Stimulated activated CD8-positive, alpha-beta memory T cell treated with anti-CD3 and anti-CD28 coated beads, Interleukin-15, amount 100 ng/mL, for 4 hours (primary cell): ENCODE measurements at places on chromosomes 5 and 9.

DNA sequence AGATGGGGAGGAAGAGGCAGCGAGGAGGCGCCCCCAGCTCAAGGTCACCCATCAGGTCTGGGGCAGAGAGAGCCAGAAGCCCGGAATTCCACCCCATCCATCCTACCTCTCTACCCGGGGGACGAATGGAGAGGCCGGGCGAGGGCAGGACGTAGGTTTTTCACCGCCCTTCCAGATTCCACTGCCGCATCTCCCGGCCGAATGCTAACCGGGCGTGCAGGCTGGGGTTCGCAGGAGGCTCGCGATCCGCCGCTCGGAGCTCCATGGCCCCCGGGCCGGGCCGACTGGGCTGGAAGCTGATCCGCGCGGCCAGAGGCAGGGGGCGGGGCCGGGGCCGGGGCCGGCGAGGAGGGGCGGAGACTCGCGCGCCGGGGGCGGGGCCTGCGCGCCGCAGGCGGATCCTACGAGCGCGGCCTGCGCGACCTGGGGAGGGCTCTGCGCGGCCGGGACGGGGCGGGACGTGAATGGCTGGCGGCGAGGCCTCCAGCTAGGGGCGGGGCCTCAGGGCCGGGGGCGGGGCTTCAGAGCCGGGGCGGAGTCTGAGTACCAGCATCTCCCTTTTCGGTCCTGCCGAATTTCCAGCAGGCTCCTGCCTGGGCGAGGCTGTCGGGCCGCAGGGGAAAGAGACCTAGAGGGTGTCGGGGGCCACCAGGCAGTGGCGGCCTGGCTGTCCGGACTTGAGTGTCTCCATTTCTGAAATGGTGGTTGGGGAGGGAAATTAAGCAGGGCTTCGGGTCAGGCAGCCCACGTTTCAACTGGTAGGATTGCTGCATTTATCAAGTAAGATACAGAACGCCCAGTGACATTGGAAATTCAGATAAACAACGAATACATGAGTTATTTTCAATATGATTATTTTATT lies at the start of gene ST6GALNAC4:
Gene ST6GALNAC4, minus strand, starts transcription at position 322 of the 862 bp plus-strand sequence. CDS start 622 bp downstream, outside the sequence.
- DNase-seq: peak; percentile 89

GRCh38 chr9:22913026-22913425 lies 466.4 kb downstream of the DMRTA1 start:
- no peak for DNase-seq

DNA sequence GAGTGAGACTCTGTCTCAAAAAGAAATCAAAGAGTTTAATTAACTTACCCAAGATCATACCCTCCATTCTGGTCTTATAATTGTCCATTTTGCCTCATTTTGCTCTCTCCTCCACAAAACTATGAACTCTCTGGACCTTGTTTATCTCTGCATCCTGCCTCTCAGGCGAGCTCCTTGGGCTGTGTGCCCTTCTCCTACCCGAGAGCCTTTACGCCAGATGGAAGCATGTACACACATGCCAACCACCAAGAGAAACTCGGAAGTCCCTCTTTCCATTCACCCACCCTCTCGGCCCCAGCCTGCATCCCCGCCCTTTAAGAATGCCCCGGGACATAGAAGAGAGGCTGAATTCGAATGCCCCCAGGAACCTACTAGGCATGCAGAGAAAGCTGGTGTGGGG lies 25.9 kb downstream of the CPLX2 start:
- no peak for DNase-seq

DNA sequence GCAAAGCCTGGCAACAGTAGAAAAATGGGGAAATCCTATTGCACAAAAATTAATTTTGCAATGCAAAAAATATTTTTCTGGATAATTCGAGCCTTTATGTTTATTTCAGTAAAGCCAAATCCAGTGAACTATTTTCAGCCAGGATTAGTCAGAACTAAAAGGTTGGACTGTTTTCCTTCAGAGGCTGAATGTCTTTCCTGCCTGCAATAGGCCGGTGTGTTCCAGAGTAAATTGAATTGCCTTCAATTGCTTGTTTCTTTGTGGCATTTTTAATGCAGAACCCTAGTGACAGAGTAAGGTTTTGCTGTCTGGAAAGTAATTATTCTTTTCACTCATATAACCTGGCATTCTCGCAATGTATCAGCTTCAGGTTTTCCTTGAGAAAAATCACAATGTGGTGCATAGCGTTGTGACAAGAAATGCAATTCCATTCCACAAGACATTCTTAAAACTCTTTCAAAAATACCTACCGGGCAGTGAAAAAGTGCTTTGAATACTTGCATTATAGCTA lies 183.7 kb downstream of the GLIS3 start:
- DNase-seq: no peak

GRCh38 chr9:90658783-90659182 lies 16.2 kb upstream of the DIRAS2 start:
- no peak for DNase-seq

- no peak for DNase-seq
These were observed 338.2 kb downstream of the NFIB start for GRCh38 chr9:13975611-13976290.

GRCh38 chr9:97889941-97890887 lies 32.1 kb downstream of the TRMO start:
- DNase-seq: no peak

DNA sequence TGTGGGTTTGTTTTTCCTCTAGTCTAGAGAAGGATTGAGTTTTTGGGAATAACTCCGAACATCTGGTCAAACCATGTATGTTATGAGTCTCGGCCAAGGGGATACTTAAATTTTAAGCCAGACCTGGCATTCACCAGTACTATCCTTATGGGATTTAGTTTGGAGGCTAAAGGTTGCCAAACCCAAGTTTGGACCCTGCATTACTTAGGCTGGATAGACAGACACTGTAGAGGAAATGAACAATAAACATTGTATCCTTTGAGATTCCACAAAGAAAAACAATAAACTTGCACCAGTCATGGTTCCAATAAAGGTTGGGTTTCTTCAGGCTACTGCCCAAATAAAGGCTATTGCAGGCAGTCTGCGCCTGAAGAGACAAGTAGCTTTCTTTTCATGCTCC lies 296.7 kb upstream of the MEF2C start:
- no peak for DNase-seq

- no peak for DNase-seq
These were observed 51.1 kb downstream of the CPLANE1 start for GRCh38 chr5:37198061-37198460.

- no peak for DNase-seq
These were observed 25.0 kb downstream of the LMNB1 start for GRCh38 chr5:126801992-126802294.

DNA sequence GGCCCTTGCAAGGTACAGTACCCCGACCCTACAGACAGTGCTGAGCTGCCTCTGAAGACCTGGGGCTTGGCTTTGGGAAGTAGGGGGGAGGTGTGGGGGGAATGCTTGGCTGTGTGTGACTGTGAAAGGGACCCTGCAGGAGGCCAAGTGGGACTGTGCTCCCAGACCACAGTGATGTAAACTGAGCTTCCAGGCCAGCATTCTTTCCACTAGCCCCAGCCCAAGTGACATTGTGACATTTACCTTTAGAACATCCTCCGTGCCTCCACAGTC lies 31.2 kb downstream of the HMCN2 start:
- no peak for DNase-seq

GRCh38 chr9:28073270-28073669 lies 500.0 kb upstream of the C9orf72 start:
- no peak for DNase-seq

DNA sequence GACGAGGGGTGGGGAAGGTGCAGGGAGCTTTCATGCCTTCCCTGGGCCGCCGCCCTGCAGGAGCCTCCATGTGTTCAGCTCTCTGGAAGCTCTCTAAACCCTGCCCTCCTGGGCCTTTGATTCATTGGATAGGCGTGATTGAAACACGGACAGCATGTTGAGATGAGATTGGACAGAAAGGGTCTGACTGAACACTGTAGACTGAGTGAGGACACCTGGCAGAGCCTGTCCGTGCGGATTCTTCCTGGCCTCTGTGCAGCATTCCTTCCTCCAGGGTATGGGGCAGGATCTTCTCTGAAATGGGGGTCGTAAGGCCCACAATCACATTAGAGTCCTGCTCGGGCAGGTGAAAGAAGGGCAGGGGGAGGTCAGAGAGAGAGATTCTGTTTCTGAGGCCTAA lies 12.8 kb downstream of the RPL12 start:
- no peak for DNase-seq

- DNase-seq: no peak
These were observed 138.4 kb downstream of the KCTD16 start for GRCh38 chr5:144308906-144309670.

GRCh38 chr5:38347040-38347763 lies 88.8 kb downstream of the EGFLAM start:
- DNase-seq: no peak

GRCh38 chr9:99211746-99212145 lies 10.0 kb downstream of the ALG2 start:
- no peak for DNase-seq

GRCh38 chr5:157568222-157568621 lies 7.4 kb downstream of the ADAM19 start:
- no peak for DNase-seq

DNA sequence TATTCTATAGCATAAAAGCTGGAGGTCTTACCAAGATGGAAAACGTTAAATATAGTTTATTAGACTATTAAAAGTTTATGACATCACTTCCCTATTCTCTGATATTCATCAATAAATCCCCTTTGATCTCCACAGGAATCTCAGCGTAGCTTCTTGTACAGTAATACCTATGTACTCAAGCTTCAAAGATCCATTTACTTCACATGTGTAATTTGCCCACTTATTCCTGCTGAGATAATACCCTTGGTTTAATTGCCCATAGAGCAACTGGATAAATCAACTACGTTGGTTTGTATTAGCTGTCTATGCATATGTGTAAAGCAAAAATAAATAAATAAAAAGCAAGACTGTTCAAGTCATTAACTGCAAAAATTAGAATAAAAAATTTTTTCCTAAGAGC lies 219.7 kb downstream of the EFNA5 start:
- DNase-seq: no peak

DNA sequence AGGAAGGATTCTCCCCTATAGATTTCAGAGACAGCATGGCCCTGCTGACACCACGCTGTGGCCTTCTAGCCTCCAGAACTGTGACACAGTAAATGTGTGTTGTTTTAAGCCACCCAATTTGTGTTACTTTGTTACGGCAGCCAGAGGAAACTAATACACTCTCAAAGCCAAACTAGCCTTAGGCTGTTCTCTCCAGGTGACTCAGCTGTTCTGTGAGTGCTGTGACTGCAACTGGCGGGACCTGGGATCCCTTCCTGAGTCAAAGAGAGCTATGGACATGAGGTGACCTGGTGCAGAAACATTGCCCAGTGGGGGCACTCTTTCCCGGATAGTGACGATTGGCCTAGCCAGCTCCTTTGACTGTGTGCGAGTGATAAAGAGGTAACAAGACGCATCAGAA lies 14.0 kb upstream of the MLANA start:
- no peak for DNase-seq

DNA sequence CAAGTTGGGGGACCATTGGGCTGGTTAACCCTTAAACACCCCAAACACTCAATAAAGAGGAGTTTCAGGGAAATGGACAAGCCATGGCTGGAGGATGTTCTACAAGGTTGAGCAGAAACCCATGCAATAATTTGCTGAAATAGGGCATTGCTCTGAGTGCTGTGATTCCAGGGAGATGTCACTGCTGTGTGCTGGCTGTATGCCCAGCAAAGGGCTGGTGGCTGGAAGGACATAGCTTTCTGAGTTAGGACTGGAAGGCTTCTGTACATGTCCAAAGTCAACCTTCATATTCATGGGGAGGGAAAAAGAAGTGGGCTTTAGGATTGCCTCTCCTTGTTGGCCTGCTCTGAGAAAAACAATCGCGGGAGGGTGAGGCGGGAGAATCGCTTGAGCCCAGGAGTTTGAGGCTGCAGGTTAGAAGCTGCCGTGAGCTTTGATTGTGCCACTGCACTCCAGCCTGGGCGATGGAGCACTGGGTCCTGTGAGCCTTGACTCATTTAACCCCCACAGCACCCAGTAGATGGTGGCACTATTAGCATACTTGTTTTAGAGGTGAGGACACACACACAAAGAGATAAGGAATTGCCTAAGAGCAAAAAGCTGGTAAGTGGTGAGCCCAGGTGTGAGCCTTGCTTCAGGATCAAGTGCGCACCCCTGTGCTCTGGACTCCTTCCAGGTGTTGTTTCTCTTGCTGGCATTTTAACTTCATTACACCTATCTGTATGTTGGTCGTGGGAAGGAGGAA lies 20.4 kb downstream of the IL12B start:
- DNase-seq: no peak

DNA sequence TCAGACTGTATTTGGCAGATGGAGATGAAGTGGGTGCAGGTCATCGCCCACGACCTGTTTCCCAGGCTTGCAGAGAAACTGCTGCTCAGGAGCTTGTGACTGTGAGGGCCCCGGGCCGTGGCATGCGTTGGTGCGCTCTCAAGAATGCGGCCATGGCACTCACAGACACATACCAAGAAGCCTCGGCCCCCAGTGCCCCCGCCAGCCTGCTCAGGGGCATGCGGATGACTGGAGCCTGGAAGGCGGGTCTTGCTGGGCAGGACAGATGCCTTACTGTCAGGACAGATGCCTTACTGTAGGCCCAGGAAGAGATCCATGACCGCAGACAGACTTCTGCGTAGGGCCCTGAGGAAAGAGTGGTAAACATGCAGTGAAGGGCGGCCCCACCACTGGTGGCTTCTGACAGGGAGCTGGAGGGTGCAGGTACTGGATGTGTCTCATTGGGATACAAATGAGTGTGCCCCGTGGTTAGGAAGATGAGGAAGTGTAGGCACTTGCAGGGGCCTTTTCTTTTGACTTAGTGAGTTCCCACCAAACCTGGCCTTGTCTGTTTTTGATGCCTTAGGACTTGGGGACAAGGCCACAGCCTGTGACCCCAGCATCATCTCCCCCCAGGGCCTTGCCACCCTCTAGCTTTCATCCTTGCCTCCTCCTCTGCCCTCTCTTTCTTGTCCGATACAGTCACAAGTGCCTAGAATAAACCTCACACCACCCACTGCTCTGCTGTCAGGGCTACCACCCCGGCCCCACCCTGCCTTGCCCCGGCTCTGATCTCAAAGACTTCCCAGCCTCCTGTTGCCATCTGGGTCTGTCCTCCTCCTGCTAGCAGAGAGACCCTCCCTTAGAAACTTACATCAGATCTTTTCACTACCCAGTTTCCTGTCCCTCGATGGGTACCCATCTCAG lies 68.8 kb upstream of the ABL1 start:
- DNase-seq: no peak

DNA sequence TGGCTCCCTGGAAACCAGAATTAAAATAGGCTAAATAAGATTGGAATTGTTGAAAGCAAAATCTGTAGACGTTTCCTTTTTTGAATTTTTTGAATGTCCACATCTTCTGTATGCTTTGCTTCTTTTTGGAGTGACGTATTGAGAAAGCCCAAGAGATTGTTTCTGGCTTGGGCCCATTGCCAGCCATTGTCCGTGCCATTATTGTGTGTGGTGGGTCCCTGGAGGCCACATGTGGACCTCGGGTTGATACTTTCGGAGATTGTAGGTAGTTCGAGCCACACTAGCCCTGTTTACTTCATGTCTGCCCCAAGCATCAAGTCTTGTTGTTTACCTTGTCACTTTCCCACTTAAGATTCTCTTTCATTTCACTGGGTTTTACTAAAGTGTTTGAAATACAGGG lies 106.0 kb downstream of the PALM2AKAP2 start:
- no peak for DNase-seq

DNA sequence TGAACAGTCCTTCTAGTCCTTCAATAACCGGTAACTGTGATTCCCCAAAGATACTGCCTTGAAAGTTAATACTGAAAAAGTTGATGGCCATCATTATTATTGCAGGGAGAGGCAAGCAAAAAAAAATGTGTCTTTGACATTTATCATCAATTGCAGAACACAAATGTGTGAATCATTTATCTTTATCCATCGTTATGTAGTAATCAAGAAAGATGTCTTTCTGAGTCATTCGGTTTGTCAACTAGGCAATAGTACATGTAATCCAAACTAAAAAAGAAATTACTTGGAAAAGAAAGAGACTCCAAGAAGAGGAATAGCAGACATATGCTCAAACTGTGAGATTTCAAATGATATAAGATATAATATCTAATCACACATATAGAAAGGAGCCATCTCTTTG lies 473.0 kb downstream of the CETN3 start:
- DNase-seq: no peak
